ENCODE measurements at places on chromosomes 3 and 15.

DNA sequence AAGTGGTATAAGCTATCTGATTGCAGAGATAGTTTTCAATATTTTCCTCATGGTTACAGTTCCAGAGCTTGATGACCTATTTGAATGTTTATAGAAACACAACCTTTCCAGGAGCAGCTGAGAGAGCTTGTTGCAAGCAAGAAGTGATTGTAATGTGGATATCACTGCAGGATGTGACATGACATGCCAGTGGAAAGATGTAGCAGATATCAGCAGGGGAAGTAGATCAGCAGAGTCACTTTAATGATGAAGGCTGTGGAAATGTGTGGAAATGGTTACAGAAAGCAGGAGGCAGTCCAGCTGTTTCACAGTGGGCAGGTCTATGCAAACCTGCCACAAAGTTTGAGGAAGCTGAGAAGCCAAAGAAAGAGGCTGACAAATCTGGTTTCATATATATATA is 21.0 kb downstream of the TMEM158 start:
- DNase-seq, result no peak

DNA sequence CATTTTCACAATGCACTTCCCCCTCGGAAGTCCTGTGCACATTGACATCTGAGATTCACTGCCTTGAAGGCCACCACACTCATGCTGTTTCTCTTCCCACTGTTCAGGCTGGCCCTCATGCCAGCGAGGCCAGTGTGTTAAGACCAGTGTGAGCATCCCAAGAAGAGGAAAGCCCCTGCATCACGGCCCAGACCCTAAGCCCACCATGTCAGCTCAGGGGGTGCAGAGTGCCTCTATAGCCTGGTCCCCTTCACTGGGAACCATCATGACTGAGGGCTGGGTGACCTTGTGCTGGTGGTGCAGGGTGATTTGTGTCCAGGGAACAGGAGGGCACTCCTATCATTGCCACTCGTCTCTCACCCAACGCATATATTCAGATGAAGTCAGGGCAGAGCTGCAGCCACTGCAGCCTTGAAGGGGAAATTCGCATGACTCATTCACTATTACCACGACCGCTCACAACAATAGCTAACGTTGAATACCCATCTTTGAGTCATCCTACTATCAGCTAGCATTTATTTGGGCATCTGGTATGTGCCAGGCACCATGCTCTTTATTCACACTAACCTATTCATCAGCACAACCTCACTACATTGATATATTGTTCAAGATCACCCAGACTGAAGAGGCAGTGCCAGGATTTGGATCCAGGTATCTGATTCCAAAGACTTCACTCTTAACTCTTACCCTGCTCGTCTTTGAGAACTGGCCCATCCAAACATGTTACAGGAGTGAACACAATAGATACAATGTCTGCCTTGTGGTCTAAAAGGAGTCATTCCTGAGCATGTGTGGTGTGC is 58.8 kb upstream of the SLC6A11 start:
- DNase-seq, result no peak

- no peak for DNase-seq
These were observed 3.1 kb upstream of the PSMD6 start for GRCh38 chr3:64026346-64026745.

DNA sequence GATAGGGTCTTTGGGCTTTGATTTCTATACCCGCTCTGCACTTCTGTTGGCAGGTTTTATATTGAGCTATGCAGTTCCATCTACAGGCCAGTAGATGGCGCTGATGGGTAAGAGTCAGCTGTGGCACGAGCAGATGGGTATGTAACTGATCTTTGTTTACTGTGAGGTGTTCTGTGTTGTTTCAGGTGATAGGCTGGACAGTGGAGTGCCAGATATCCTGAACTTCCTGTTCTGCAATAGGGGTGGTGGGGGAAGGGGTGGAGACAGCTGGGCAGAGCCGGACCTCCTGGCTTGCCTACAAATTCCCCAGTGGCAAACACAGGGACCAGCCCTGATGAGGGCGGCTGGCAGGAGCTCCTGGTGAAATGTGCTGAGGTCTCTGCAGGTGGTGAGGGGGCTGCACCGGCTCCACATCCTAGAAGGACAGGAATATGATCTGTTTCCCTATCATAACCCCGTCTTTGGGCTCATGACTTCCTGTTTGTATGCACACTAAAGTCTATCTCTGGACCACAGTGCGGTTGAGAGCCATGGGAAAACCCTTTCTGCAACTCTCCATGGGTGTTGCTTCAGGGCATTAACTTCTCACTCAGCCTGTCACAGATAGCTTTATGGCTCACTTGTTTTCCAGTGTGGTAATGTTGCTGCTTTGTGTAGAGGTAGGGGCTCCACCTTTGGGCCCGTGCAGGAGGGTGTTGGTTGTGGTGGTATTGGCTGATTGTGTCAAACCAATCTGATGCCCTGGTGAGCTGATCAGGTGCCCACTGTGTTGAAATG is 13.4 kb upstream of the FAM98B start:
- peak; percentile 83 for DNase-seq

DNA sequence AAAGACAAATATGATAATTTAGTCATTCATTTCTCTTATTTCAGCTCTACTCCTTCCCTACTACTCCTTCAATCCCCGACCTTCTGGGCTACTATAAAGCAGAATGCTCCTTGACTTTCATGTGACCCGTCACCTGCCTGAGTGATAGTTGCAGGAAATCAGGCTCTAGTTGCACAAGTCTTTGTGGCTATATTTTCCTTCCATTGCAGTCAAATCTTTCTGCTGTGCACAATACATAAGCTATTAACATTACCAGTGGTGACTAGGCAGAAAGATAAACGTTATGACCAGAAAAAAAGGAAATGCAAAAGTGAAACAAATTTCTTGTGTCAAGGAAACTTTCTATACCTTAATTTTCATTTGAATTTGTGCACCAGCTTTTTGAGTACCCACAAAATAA is 2.3 kb downstream of the SUCNR1 start:
- DNase-seq, result no peak

DNA sequence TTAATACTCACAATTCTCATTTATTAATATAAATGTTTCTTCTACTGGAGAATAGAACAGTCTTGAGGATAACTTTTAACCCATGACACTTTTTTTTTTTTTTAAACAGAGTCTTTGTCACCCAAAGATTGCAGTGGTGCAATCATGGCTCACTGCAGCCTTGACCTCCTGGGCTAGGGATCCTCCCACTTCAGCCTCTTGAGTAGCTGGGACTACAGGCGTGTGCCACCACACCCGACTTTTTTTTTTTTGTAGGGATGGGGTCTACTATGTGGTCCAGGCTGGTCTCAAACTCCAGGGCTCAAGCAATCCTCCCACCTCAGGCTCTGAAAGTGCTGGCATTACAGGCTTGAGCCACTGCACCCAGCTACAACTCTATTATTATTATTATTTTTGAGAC is 34.5 kb downstream of the PIK3CB start:
- no peak for DNase-seq

DNA sequence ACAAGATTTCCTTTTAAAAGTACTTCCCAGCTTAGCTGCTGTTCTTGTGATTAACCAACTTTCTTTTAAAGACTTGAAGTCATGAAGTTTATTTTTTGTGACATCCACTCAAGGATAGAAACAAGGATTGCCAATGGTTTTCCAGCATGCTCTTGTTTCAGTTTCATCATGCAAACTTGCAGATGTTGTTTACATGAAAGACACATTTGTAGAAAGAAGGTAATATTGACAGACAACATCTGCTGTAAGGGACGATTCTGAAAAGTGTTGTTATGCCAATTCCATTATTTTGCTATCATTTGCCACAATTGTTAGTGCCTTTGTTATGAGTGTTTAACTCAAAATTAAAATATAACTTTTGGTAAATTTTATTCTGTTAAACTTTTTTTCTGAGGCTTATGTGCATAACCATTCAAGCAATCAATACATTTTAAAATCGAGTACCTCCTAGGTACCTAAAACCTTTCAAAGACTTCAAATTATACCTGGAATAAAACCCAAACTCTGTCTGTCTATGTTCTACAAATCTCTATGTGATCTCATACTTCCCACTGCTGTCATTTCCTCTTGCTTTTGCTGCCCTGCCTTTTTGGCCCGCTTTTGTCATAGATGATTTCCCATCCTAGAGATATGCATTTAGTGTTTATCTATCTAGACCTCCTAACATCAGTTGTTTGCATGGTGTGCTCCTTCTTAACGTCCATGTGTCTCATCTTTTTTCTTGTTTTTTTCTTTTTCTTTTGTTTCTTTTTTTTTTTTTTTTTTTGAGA is 630.4 kb downstream of the NR2F2 start:
- no peak for DNase-seq

- no peak for DNase-seq
These were observed 335.1 kb upstream of the THRB start for GRCh38 chr3:24829629-24830229.

DNA sequence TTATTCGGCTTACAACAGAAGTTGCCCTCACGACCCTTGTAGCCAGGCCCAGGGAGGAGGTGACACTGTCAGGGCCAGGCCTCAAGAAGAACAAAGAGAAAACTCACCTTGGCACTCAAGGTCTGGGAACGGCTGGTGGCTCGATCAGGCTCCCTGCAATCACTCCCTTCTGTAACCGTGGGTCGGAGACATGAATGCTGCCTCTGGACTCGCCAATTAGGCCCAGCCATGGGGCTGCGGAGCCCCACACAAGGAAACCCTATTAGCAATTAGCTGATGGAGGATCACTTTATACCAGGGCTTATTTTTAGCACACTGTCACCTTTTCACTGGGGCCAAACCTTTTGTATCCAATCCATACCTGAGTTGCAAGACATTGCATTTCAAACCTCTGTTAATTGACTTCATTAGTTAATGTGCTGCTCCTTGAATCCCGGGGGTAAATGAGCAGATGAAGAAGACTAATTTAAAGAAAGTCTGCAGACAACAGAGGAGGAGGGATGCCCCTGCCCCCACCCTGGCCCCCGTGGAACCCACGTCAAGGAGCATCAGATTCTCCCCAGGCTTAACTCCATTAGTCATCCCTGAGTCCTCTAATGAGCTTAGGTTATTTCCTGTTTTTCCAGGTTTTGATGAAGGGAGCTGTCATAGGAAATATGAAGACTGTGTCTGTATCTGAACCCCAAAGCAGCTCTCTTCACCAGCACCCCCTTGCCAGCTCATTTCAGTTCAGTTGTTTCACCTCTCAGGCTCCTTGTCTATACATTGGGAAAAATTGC is 255.3 kb downstream of the RORA start:
- DNase-seq, result no peak

DNA sequence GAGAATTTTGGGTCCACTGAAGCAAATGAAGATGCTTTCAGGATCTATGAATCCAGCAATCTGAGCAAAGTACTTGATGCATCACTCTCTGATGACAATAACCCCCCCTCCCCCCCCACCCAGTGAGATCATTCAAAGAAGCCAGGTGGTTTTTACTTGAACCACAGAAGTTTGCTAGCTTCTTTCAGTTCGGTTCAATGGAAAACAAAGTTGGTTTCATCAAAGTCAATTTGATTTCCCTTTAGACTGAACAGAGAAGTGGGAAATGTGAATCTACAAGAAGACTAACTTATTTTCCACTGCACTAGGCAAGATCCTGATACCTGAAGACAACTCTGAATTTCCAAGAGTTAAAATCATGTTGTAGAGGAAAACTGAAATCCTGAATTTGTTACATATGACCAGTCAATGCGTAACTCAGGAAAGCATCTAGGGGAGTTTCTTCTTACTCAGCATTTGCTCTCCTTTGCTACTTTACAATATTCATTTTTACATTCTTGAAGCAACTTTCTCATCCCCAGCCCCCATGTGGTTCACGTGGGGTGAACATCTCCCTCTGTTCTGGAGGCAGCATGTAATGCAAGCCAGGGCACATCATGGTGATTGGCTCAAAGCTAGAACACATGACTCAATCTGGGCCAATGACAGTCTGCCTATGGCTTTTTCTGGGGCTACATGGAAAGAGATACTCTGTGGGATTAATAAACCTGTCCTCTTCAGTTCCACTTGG is 572.6 kb downstream of the FOXP1 start:
- DNase-seq, result no peak

DNA sequence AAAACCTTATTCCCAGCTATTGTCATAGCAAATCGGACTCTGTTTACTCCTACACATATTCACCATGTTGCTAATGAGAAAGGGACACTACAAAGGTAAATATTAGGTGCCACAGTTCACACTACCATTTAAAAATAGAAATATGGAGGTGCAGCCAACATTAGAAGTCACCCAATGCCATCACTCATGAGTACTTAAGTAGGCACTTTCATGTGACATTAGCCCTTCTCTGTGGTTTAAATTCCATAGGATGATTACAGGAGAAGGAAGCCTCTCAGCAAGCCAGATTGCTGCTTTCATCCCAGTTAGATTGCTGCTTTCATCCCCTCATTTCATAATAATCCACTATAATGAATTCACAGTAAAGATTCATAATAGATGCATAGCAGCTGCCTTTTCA is 376.8 kb upstream of the ALCAM start:
- DNase-seq, result no peak

GRCh38 chr3:165614337-165614736 is 222.9 kb downstream of the BCHE start:
- DNase-seq, result no peak

- DNase-seq, result no peak
These were observed 28.2 kb downstream of the CPOX start for GRCh38 chr3:98565237-98565643.

- DNase-seq, result no peak
These were observed 62.2 kb downstream of the AAGAB start for GRCh38 chr15:67192185-67192820.

- DNase-seq, result no peak
These were observed 127.5 kb downstream of the BDH1 start for GRCh38 chr3:197428117-197428801.

- peak; percentile 73 for DNase-seq
These were observed 709 bp downstream of the SCAMP5 start for GRCh38 chr15:74995779-74996765.

DNA sequence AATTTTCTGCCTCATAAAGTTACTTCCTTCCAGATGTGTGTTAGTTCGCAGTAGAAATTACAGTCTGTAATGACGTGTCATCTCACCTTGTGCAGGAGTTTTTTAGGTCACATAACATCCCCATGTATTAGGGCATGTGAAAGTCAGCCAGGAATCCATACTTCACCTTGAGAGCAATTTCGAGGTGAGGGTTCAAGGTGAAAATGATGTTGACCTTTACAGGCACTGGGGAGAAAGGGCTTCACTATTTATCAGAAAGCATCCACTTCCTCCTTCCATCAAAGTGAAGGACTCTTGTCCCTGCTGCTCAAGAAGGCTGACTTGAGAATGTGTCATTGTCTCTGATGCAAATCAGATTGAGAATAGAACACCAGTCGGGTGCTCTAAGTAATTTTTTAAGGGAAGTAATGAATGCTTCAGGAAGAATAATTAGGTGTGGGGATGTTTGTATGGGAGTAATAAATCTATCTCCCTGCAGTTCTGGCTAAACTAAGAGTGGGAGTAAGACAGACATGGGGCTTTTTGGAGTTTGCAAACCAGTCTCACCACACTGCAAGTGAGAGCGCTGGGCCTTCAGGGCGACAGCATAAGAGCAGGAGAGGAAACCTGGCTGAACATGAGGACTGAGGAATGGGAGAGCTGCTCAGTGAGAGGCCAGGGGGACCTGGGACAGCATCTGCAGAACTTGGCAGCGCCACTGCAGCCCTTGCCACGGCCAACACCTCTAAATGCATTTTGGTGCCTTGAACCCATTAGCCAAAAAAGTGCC is 85.9 kb upstream of the IL12A start:
- no peak for DNase-seq

Data from NCI-H1694 treated with DMSO at 0.1 percent for 48 hours (cell line).